ENCODE measurements at places on chromosomes 1 and 21.

DNA sequence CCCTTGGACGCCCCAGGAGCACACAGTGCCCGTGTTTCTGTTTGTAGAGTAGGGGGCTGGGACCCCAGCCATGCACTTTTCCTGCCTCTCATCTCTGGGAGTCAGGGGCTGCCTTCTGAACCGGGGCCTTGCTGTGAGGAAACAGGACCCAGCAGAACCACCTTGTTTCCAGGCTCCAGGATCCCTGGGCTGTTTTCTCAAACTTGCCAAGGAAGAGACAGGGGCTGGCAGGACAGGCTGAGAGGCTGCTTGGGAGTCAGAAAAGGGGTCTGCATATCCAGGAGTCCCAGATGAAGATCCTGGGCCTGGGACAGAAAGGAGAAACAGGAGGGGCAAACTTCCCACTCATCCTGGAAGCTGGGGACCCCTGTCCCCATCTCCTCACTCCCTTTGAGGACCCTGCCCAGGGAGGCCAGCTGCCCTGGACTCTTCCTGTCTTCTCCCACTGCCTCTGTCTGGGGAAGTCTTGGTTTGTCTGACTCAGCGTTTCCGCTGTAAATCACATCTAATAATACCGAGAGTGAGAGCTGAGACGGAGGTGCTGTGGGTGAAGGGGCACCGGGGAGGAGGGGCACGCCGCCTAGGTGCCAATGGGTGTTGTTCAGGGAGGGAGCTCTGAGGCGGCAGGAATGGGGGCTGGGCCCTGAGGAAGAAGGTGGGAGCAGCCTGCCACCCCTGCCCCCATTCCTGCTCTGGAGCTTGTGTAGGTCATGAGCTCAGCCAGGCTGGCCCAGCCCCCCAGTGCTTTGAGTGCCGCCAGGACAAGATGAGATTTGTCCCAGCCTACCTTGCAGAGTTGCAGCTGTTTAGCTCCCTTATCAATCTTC is 16.7 kb downstream of the POU3F1 start:
- peak; percentile 84 for DNase-seq

GRCh38 chr1:185646202-185646683 is 87.9 kb upstream of the HMCN1 start:
- no peak for DNase-seq

- peak; percentile 30 for DNase-seq
These were observed 3.5 kb downstream of the PPP1R15B start for GRCh38 chr1:204408074-204408507.

- no peak for DNase-seq
These were observed 18.1 kb downstream of the ADAM30 start for GRCh38 chr1:119878171-119878570.

DNA sequence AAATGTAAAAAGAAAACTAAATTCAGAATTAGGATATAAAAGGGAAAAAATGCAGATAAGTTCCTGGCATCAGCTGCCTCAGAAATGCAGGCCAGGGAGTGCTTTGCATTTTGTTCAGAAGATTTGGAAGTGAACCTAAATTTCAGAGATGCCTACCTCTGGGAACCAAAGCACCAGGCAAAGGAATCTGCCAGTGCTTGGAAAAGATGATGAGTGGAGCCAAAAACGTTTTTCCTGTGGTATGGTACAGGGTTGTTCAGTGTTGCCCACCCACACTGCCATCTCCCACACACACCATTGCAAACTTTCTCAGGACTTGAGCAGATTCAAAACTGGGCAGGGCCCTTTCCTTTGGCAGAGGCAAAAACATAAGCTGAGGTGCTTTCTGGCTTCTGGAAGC is 349.5 kb downstream of the TGFB2 start:
- no peak for DNase-seq

DNA sequence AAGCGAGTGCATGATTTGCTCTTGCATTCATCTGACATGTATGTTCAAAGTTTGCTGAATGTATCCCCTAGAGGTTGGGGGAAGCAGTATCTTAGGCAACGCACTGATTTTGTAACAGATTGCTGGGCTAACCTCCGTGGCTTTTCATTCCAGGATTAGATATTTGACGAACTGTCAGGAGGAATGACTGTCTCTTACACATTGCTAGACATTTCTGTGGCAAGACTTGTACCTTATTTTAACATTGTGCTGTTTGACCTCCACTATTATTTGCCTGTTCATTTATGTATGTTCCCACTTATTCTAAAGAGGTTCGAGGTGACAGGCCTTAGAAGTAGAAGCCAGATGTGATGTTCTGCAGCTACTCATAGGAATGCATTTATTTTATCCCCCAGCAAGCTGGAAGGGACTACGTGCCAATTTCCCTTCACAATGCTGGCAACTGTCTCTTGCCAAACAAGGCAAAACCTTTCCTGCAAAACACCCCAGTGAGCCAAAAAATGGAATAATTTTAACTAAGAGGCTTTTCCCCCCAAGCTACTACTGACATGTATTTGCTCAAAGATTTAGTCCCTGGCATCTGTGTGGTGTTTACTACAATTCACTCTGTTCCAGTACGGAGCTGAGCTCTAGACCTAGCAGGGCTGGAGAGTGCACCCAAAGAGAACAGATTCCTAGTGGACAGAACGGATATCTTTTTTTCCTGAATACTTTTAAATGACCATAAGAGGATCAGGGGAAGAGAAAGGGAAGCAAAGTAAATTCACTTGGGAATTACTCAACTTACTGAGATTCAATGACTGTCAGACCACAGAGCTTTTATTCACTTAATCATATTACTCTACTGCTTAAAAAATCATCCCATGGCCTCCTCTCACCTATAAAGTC is 646.2 kb downstream of the SMYD3 start:
- no peak for DNase-seq

- no peak for DNase-seq
These were observed 174.1 kb upstream of the EDN2 start for GRCh38 chr1:41658431-41659158.

DNA sequence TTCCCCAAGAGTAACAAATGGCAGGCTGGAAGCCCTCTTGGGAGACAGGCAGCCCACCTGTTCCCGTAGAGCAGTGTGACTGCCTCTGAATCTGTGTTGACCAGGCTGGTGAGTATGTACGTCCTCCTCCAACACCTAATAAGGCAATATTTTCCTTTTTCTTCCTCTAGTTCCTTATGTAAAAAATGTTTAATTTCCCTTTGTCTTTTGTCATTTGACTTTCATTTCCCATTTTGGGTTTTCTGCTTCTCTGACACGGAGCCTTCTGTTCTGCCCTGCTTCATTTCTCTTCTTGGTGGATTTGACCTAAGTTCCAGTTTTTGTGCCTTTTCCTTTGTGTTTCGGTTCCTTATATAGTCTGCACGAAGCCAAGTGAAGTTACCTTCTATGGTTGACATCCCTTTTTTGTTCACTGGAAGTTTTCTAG is 65.8 kb upstream of the ATF3 start:
- no peak for DNase-seq
